ENCODE measurements at places on chromosomes 3 and 15.
A peak's percentile ranks its signal among the peaks of the same experiment; 100 is the strongest.

DNA sequence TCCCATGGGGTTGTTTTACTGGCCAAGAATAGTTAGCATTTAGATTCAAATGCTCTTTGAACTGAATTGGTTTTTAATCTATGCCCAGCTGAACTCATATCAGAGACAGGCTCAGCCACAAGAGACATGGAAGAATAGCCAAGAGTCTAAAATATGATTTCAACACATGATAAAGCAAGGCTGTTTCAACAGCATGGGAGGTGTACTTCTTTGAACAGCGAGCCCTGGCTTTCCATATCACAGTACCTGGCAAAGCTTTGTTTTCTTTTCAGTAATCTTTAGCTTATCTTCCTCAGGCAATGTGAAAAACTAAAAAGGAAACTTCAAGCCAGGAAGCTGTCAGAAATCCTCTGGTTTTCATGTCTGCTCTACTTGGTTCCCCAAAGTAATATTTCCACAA is 413.6 kb upstream of the ADAMTS9 start:
- DNase-seq, result no peak

DNA sequence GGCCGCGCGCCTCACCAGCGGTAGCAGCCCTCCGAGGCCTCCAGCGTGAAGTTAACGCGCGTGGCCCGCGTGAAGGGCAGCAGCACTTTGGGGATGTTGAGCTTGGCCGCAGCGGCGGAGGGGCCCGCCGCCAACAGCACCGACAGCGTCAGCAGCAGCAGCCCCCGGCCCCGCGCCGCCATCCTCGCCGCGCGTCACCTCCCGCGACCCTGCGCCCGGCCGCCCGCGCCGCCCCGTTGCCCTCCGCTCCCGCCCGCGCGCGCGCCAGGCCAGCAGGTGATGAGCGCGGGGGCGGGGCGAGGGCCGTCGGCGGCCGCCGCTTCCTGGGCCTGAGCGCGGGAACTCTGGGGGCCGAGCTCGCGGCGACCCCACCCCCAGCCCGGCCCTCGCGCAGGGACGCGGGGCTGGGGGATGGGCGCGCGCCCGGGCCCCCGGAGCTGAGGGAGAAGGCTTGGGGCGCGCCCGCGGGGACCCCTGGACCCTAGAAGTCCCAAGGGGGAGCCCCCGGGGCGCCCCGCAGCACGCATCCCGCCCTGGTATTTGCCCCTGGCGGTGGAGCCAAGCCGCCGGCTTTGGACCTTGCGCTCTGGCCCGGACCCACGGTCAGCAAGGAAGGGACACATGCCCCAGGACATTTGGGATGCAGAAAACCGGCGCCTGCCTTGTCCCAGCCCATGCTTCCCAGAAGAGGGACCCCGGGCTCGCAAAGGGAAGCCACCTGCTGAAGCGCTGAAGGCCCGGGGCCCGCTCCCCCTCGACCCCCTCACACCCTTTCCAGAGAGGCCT is at the start of gene NUP210:
Gene NUP210, minus strand, starts transcription at position 278 of the 786 bp plus-strand sequence. Its CDS starts 96 bp downstream, at position 182.
- DNase-seq, result peak; percentile 34

DNA sequence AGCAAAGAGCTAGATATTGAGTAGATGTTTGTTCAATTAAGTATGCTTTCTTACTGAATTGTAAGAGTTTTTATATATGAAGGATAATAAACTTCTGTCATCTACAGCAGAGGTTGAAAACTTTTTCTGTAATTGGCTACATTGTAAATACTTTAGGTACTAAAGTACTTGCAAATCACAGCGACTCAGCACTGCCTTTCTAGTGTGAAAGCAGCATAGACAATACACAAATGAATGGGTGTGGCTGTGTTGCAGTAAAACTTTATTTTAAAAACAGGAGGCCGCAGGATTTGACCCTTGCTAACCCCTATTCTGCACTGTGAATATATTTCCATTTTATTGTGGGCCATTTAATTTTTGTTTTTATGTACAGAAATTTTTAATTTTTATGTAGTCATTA is 104.3 kb upstream of the TMC3 start:
- no peak for DNase-seq

GRCh38 chr3:160129459-160130061 is 95.7 kb upstream of the C3orf80 start:
- no peak for DNase-seq

DNA sequence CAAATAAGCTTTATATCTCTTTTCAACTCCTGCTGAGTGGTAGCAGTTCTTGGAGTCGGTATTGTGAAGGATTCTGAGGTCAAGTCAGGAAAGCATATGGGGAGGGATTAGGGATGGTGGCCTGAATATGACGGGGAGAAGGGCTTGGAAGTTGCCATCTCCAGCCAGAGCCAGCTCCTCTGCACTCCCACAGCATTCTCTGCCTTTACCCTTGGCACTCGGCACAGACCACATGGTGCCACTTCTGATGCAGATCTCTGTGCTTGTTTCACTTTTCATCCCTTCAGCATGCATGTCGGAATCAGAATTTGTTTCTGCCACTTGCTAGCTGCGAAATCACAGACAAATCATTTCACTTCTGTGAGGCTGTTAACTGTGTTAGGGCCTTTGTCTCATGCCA is 52.5 kb downstream of the RAB11A start:
- DNase-seq, result no peak

GRCh38 chr3:43389388-43390254 is 103.3 kb downstream of the SNRK start:
- peak; percentile 42 for DNase-seq

DNA sequence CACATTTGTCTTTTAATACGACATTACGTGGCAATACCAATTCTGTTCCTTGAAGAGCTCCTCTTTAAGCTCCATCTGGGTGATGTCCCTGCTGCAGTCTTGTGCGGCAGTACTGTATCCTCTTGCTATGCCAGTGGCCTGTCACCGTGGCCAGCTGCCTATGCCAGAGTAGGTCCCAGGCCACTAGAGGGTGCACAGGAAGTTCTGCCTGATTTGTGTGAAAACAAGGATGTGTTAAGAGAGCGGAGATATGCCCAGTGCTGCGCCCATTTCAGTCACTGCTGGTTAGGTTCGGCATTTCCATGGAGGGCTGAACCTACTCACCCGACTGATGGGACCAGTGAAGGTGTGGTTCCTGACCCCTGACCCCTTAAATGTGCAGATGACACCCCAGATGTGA is 25.2 kb downstream of the NIPA1 start:
- no peak for DNase-seq

DNA sequence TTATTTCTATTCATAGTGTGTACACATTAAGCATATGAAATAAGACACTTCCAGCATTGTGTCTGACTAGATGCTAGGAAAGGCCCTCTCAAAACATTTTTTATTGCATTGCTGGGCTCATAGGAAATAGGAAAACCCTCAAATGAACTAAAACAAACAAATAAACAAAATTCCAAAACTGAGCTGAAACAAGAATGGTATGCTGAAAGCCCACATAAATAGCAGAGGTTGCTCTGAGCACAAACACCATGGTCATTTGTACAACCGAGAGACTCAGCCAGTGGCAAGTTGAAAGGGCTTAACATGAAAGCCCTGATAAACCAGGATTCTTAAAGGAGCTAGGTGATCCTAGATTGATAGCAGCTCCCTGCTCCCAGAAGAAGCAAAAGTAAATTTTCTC is 310.0 kb upstream of the WNT5A start:
- no peak for DNase-seq

GRCh38 chr3:124831628-124832199 is 55.5 kb downstream of the ITGB5 start:
- DNase-seq, result no peak

DNA sequence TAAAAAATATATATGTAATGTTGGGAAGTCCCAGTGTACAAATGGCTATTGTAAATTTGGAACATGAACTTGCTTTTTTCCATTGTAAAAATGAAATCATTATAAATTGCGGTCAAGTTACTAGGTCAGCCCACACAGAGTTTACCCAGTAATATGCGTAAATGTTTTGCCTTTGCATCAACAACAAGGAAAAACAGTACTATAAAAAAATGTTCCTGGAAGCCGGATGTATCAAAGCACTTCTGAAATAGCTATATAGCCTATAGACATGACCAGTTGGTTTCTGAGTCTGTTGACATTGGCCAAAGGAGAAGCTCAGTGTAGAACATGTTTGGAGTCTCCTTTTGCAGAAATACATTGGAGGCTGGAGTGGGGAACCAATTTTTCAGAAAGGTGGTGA is 23.2 kb downstream of the CTNNB1 start:
- DNase-seq, result no peak

DNA sequence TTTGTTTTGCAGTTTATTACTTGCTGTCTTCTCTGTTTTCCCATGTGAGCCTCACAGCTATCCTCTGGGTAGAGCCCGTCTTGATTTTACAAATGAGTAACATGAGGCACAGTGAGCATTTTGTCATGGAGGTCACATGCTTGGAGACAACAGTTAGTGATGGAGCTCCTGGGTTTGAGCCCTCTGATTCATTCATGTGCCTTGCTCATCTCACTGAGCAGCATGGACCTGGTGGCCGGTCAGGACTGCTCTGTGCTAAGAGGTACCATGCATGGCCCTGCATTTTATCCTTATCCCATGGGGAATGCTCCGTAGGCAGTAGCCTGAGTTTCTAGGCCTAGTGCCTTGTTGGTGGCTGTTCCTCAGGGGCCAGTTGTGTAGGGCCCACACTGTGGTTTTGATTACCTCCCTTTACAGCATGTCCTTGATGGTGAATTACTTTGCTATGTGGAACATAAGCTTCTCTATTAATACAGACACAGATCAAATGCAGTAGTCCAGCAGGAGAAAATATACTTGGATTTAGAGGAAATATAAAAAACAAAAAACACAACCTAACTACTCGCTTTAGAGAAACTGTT is 35.6 kb downstream of the MAP2K5 start:
- no peak for DNase-seq

- DNase-seq, result no peak
Observed at GRCh38 chr15:84572231-84572630, 28.6 kb upstream of the ZSCAN2 start.

- no peak for DNase-seq
Observed at GRCh38 chr3:76352511-76353284, 567.3 kb upstream of the ZNF717 start.

GRCh38 chr3:191357909-191358308 is 27.6 kb upstream of the UTS2B start:
- DNase-seq, result no peak

GRCh38 chr3:46656778-46657556 is 36.5 kb downstream of the ALS2CL start:
- DNase-seq, result no peak

GRCh38 chr15:33067456-33067855 is 127.1 kb downstream of the FMN1 start:
- no peak for DNase-seq

DNA sequence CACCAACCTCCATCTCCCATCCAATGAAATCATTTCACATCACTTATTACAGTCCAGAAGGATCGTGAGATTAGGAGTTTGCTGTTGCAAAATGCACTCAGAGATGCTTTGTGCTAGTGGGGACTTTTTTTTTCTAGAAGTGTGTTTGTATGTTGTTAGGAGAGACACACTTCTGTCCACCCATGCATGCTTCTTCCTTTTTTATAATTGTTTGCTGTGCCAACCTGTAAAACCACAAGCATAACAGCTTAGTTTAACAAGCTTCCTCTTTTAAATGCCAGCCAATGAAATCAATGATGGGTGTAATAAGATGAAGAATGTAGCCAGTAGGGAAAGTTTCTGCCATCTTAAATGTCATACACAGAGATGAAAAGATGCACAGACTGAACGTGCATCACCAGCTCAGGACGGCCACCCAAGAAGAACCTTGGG is 305.6 kb upstream of the STT3B start:
- no peak for DNase-seq

- DNase-seq, result no peak
Observed at GRCh38 chr3:94172695-94173310, 109.9 kb downstream of the NSUN3 start.

GRCh38 chr3:171535133-171535532 is 74.9 kb upstream of the TNIK start:
- DNase-seq, result no peak

DNA sequence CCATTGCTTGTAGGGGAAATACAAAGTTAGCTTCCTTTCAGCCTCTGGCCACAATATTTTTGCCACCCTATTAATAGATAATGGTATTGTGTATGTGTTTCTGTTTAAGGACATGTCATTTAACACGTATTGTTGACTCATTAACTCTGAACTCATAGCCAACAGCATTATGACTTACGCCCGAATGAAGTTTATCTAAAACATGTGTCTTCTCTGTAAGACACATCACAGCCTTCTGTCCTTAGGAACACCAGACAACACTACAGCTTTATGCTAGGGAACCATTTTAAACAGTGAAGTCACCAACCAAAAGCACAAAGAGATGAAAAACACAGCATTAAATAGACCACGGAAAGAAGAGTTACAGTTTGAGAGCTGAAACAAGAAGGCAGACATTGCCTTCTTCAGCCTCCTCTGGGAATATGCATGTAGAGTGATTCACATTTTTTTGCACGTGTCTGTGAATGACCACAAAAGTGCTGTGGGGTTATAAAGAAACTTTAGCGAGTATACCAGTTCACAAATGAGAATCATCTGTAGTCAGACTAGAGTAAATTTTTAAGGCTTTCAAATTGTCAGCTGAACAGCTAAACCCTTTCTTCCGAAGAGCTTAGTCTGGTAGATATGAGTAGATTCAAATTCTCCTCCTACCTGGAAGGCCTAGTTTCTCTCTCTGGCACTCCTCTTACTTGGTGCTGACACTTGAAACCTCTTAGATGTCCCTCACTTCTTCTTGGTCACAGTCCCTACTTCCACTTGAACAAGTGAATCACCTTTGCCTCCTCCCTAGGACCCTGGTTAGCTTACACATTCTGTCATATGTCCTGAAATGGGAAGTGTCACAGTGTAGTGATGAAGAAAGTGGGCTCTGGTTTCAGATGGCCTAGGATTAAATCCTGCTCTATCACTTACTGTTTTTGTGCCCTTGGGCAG is 32.2 kb downstream of the MCTP2 start:
- DNase-seq, result no peak

GRCh38 chr15:99677540-99678134 is 55.6 kb downstream of the LYSMD4 start:
- no peak for DNase-seq

- no peak for DNase-seq
Observed at GRCh38 chr15:60079210-60079609, 75.1 kb downstream of the FOXB1 start.

GRCh38 chr3:98594628-98595324 is 1.4 kb upstream of the CPOX start:
- DNase-seq, result no peak

DNA sequence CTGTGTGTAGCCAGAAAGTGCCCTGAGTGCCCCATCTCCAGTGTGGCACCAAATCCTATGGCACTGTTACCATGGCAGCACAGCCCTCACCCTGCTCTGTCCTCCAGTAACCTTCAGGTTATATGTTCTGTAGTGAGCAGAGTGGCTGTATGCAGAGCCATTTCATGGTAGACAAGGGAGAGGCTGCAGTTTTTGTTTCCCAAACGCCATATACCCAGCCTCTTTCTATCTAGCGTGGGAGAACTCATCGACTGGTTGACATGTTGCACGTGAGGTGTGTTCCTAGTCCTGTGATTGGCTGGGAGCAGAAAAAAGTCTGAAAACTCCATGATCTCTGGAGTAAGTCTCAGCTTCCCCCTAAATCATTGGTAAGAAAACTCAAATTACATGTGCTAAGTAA is 2.0 kb downstream of the SIDT1 start:
- no peak for DNase-seq

DNA sequence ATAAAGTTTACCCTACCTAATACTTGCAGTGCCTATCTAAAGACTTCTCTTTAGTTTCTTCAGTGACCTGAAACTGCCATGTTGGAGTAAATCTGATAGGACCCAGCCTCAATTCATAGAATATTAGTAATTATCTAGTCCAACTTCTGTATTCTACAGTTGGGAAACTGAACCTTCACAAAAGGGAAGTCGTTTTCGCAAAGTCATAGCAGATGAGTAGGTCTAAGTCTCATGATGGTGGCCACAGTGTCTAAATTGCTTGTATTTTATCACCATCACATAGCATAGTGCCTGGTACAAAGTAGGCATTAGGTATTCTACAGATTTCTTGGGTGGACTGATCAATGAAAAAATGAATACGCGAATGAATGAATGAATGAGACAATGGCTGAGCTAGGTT is 8.4 kb downstream of the GMNC start:
- no peak for DNase-seq
